ENCODE measurements at places on chromosomes 1 and 21.

DNA sequence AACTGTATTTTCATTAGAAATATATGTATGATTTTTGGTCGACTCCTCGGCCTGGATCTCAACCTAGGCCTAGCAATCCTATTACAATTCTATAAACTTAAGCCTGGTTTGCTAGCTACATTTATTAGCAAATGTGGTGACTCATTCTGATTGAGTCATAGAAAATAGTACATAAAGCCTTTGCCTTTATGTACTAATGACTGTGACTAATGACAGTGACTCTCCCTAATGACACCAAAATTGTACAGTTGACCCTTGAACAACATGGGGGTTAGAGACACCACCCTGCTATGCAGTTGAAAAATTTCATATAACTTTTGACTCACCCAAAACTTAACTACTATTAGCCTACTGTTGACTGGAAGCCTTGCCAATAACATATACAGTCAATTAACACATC is 78.9 kb downstream of the CLEC20A start:
- DNase-seq: no peak

GRCh38 chr1:200206340-200206739 is 178.8 kb downstream of the NR5A2 start:
- no peak for DNase-seq

DNA sequence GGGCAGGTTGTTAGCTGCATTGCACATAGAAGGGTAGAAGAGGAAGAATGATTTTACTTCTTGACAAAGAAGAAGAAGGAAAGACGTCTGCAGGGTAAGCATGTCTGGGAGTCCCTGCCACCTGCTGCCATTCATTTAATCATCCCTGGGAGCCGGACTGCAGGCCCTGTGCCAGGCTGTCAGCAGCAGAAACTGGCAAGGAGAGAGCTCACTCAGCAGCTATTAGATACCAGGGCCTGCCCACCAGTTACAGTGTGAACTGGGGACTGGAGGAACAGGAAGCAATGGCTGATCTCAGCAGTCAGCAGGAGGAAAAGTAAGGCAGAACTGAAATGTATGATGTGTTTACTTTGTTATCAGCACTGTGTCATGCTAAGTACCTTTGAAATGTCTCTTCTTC is 75.7 kb upstream of the C1orf87 start:
- DNase-seq: no peak

- no peak for DNase-seq
Measured at GRCh38 chr1:171032822-171033702, 57.6 kb upstream of the FMO3 start.

DNA sequence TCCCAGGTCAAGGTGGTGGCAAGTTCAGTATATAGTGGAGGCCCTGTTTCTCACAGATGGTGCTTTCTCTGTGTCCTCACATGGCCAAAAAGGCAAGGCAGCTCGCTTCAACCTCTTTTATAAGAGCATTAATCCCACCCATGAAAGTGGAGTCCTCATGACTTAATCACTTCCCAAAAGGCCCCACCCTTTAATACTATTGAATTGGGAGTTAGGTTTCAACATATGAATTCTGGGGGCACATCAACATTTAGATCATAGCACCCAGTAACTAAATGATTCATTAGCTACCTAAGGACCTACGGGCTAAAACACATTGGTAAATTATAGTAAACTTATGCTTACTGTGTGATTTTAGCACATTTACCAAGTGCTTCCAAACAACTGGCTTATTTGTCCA is 317.9 kb downstream of the LTN1 start:
- no peak for DNase-seq

GRCh38 chr1:66370462-66370971 is 163.4 kb upstream of the SGIP1 start:
- no peak for DNase-seq

DNA sequence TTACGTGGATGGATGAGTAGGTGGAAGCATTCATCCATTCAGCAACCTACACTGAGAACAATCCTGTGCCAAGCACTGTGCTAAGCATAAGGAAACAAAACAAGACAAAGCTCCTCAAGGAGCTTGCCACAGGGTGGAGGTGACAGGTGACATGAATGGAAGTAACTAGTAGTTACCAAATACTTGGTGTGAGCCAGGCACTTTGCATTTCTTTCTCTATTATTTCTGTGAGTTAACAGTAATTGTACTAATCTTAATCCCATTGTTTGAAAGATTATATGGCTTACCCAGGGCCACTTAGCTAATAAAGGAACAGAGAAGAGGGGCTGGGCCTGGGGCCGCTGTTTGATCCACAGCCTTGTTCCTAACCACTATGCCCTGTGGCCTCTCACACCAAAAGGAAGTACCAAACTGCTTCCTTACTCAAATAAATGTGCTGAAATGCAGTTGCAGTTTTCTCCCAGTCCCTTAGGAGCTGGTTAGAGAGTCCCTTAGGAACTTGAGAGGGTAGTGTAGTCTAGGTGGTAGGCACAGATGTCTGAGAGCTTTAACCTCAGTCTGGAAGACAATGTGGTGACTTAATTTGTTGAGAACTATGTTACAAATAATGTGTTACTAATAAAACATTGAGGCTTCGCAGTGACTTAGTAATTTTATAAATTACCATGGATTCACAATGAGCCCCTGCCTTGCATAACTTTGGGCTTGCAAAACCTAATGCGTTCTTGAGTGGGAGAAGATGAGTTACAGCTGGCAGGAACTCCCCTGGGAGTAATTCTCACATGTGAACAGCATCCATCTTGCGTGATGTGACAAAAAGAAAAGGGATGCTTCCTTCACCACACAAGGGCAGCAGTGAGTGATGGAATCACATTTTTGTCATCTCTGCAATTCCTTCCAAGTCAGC is 69.8 kb downstream of the MPZL1 start:
- DNase-seq: peak; percentile 13

DNA sequence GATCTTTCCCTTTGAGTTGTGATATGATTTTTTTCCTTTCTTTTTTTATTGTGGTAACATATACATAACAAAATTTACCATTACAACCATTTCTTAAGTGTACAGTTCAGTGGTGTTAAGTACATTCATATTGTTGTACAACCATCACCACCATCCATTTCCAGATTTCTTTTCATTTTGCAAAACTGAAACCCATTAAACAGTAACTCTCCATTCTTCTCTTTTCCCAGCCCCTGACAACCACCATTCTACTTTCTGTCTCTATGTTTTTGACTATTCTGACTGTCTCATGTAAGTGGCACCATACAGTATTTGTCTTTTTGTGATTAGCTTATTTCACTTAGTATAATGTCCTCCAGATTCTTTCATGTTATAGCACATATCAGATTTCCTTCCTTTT is 30.3 kb downstream of the CEP350 start:
- DNase-seq: no peak

- no peak for DNase-seq
Measured at GRCh38 chr21:43657355-43658087, 1.8 kb downstream of the HSF2BP start.

GRCh38 chr1:47627471-47628370 is 189.9 kb downstream of the FOXD2 start:
- DNase-seq: no peak

GRCh38 chr1:85132078-85132720 is 68.6 kb downstream of the SYDE2 start:
- no peak for DNase-seq

DNA sequence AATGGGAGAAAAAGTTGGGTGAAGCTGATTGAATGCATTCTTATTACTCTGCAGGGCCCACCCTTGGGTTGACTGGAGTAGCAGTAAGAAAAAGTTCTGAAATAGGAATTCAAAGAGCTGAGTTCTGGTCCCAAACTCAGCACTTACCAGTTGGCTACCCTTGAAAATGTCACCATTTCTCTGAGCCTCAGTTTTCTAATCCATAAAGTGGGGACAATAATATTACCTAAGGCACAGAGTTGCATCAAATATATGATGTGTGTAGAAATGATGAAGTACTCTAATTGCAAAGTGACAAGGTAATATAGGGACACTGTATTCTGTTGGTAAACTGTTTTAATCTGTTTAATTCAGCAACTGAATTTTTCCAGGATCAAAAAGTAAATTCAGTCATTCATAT is 1.2 kb downstream of the LRRC52 start:
- no peak for DNase-seq

GRCh38 chr1:98044071-98044697 is 123.3 kb upstream of the DPYD start:
- no peak for DNase-seq

GRCh38 chr1:234324821-234325220 is 48.4 kb upstream of the COA6 start:
- no peak for DNase-seq

DNA sequence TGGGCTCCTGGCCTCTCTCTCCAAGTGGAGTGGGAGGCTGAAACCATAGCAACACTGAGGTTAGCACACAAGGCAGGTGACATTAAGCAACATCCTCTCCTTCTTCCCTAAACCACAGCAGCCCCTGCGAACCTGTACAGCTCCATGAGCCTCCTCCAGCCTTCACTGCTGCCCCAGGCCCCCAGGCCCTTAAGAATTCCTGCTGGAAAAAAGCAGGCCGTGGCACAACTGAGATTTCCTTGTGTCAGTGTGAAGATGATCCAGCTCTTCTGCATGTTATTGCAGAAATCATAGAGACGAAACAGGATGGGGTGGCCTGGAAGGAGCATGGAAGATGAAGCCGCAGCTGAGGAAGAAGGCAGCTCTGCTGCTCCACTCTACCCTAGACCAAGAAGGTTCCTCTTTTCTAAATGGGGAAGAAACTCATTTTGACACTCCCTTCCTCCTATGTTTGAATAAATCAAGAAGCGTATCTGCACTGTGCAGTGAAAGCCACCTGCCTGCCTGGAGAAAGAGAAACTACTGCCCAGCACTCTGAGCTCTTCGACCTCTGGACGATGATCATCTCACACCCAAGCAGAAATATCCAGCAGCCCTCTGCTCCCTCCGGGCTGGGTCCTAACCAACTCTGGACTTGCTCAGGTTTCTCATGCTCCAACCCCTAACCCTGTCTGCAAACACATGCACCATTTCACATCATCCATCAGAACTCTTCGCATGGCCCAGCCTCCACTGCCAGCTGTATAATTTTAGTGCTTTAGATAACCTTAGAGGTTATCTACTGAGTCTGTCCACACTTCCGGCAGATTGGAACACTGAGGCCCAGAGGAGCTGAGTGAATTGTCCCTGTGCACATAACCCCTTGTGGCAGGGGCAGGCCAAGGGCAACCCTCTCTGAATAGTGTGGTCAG is 20.7 kb downstream of the SH3BP5L start:
- DNase-seq: peak; percentile 13

GRCh38 chr1:67983867-67984266 is 66.6 kb downstream of the DIRAS3 start:
- no peak for DNase-seq

DNA sequence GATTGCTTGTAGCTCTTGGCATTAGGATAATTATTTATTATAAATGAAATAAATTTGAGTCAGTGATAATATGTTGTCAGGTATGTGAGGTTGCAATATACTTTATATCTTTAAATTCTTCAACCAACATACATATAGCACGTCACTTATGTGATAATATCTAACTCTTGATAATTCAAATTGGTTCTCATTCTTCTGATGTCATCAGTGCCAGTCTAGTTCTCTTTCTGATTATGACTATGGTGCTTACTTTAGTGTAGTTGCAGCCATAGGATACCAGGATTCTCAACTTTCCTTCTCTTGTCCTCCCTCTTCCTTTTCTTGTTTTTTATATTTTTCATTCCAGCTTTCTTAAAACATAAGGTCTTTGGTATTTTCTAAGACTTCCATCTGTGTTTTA is 34.8 kb upstream of the ATP6V1G3 start:
- no peak for DNase-seq

- DNase-seq: no peak
Measured at GRCh38 chr1:109296782-109297181, 10.0 kb downstream of the MYBPHL start.

DNA sequence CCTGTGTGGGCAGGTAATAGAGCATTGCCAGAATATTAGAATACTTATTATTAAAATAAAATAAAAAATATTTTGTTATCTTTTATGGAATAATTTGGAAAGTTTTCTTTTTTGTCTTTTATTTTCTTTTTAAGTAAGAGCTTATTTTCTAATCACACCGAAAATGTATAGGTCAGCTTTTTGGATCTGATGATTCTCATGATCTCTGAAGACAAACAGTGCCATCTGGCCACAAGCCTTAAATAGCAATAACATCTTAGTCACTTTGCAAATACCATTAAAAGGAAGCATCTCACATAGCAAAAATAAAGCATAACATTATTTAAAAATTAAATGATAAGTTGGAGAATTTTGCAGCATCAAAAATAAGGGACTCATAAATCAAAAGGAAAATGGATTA is 213.8 kb downstream of the PLA2G4A start:
- DNase-seq: no peak

GRCh38 chr21:43764576-43765495 is 11.3 kb downstream of the CSTB start:
- no peak for DNase-seq

DNA sequence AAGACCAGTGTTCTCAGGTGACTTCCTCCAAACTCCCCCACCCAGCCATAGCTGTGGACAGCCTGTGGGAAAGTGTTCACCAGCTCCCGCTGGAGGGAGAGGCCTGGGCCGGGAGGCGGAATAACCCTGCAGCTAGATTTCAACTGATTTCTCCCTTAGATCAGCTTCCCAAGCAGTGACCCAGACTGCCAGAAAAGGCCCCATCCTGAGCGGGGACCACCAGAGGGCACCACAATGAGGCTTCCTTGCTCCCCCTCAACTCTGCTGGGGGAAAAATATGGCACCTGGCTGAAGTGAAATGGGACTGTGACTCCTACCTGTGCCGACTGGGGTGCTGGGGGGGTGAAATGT is 50.8 kb downstream of the RHBG start:
- DNase-seq: no peak

DNA sequence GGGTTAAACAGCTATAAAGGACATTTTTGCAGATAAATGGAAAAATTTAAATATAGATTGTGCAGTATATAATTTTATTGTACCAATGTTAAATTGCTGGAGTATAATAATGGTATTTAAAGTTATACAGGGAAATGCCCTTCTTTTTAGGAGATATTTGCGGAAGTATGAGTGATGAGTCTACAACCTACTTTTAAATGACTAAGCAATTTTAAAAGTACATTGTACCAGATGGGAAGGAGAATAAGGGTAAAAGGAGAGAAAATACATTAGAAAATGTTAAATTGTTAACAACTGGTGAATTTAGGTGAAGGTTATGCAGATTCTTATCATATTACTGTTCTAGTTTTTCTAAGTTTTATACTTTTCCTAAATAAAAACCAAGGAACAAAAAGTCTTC is 91.8 kb downstream of the ZZZ3 start:
- DNase-seq: no peak

- DNase-seq: no peak
Measured at GRCh38 chr1:183003203-183003602, 20.0 kb upstream of the LAMC1 start.

DNA sequence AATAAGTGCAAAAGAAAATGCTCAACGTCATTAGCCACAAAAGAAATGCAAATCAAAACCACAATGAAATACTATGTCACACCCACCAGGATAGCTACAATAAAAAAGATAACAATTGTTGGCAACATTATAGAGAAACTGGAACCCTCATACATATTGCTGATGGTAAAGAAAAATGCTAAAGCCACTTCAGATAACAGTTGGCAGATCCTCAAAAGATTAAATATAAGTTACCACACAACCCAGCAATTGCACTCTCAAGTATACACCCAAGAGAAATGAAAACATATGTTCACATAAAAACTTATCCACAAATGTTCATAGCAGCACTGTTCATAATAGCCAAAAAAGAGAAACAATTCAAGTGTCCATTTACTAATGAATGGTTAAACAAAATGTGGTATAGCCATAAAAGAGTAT is 20.7 kb downstream of the TRIM33 start:
- no peak for DNase-seq

All from CD4-positive, alpha-beta T cell treated with Interleukin-4 for 1 hour (primary cell).